ENCODE measurements at places on chromosomes 7 and 10.

- no peak for DNase-seq
These were observed 37.3 kb downstream of the INPP5F start for GRCh38 chr10:119762805-119763798.

- DNase-seq = peak; percentile 83
These were observed 166.2 kb upstream of the INHBA start for GRCh38 chr7:41869091-41869490.

DNA sequence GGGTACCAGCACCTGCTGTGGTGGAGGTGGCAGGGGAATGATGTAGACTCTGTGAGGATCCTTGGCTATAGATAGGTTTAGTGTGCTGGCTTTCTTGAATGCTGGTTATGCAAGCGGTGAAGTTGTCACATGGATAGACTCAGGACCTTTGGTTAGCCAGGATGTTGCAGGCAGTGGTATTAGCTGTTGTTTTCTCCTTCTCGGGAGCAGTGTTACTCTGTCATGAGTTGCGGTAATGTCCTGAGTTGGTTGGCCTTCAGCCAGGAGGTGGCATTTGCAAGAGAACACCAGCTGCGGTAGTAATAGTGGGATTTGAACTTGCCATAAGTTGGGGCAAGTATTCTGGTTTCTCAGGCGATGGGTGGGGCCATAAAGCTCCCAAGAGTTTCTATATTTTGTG, 10.8 kb downstream of the AGK start:
- DNase-seq = no peak

DNA sequence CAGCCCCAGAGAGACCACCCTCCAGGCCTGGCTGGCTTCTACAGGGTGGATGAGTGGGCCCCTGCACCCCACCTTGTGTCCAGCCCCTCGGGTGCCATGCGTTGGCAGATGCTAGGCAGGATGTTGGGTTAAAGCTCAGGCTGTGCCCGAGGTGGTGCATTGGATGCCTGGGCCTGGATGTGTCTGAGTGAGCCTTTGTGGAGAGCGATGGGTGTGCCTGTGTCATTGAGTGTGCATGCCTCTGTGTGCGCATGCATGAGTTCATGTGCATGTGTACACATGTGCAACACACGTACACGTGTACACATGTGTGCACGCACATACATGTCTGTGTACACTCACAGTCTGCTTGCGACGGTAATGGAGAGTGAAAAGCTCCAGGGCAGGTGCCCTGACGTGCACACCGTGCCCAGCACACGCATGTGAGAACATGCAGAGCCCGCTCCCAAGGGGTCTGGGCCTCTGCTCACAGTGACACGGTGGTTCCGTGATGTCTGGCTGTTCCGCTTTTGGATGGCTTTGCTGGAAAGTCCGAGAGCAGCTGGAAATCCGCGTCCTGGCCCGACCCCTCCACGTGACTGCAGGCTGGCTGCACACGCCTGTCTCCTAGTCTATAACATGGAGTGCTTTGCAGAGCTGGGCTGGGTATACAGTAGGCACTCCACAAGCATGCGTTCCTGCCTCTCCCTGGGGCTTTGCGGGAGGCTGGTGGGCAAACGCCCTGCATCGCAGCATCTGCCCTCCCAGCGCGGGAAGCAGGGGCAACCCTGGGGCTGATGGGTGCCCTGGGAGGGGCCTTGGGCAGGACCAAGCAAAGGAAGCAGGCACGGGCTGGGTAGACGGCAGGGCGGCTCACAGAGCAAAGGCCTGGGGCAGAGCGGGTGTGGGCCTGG, 36.9 kb downstream of the ELFN1 start:
- DNase-seq = no peak

GRCh38 chr10:34985823-34986222, 104.3 kb downstream of the CUL2 start:
- DNase-seq = no peak

DNA sequence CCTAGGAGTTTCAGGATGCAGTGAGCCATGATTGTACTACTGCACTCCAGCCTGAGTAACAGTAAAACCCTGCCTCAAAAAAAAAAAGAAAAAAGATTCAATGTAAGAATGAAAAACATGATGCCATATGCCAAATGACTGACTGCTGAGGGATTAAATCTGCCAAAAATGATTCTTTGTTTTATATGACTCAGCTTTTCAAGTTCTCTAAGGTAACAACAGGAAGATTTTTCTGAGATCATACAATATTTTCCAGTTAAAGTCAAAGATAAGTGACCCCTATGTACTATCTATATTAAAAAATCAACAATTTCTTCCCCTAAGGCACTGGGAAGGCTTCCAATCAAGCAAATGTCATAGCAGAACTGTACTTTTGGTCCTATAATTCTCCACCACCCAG, 271.2 kb upstream of the IMMP2L start:
- no peak for DNase-seq

DNA sequence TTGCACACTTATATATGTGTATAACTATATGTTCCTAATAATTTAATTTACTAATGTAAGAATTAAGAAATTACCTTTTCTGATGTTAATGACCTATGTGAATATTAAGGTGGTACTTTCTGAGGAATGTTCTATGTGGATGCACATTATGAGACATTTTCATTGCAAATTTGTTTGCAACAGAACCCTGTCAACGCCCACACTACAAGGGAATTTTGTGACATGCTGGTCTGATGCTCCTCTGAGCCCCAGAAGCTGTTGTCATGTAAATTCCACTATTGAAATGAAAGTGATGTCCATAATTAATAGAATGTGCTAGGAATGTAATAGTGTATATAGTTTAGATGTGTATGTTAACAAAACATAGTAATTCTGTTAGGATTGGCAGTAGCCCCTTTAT, 4.5 kb downstream of the GRM3 start:
- no peak for DNase-seq

- no peak for DNase-seq
These were observed 220.8 kb downstream of the FANK1 start for GRCh38 chr10:126117196-126117595.

DNA sequence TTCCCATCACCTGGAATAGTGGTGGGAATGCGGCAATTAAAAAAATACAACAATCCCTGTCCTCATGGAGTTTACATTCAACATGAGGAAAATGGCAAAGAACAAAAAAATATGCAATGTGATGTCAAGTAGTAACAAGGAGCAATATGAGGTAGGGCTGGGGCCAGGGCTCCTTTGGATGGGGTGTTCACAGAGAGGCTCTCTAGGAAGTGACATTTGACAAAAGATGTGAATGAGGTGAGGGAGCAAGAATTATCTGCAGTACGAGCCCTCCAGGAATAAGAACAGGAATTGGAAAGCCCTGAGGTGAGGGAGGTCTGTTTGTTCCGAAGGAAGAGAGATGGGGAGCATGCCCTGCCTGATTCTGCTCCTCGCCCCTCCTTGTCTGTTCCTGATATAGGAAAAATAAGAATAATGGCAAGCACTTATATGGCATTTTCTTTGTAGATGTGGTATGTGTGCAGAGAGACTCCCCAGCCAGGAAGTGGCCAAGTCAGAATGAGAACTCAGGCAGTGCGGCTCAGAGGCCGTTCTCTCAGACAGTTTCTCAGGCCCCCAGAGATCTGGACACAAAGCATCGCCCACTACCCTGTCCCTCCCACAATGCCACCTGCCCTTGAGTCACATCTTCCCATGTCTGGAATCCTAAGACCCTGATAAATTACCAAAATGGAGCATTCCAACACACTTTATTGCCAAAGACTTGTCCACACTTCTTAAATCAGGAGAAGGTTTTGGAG, 105.6 kb downstream of the APBB1IP start:
- no peak for DNase-seq

DNA sequence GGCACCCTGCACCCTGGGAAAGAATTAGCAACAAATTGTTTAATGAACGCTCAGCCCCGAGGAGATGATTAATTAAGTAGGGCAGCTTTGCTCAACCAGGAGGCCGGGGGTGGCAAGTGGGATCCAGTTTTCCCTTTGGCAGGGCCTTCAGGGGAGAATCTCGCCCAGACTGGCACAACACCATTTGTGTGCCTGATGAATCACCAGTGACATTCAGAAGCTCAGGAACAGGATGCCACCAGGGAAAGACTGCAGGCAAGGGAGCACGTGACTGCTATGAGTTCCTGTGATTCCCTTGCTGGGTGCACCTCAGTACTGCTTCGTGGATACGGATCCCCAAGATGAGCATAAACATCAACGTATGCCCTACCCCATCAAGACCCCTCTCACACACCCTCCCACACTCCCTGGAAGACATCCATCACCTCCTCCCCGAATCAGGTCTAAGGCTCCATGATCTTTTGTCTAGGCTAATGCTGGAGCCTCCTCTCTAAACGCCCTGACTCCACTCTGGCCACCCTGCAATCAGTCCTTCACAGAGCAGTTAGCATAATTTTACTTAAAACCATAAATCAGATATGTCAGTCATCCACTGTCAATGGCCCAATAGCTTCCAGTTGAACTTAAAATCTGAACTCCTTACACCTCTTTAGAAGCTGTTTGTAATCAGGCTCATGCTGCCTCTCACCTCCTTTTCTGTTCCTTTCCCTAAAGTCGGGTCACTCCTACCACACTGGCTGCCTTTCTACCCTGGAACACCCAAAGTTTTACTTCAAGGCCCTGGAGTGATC, 109.2 kb upstream of the AGK start:
- DNase-seq = no peak

GRCh38 chr7:47087866-47088265, 494.0 kb downstream of the TNS3 start:
- DNase-seq = no peak

DNA sequence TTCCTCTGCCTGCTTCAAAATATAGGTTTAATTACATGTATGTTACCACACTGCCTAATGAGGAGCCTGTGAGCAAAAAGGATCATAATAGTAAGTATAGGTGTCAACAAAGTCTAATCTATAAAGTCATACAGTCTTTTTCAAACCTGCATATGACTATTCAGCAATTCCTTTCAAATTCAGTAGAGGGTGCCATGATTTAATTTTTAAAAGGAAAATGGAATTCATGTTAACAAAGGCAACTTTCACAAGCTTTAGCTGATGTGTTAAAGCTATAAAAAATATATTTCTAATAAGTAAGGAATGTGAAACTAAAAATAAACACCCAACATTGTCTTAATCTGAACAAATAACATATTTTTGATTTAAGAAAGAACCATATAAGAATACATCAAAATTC, 52.1 kb downstream of the MPP7 start:
- no peak for DNase-seq

DNA sequence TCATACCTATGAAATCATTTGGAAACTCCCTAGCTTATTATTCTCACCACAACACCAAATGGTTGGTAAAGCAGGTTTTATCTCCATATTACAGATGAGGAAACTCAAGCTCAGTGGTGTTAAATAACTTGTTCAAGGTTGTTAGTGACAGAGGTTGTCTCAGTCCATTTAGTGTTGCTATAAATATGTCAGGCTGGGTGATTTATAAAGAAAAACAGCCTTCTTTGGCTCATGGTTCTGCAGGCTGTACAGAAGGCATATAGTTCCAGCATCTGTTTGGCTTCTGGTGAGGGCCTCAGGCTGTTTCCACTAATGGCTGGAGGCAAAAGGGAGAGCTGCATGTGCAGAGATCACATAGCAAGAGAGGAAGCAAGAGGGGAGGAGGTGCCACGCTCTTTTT, 96.6 kb downstream of the ZNF438 start:
- no peak for DNase-seq

DNA sequence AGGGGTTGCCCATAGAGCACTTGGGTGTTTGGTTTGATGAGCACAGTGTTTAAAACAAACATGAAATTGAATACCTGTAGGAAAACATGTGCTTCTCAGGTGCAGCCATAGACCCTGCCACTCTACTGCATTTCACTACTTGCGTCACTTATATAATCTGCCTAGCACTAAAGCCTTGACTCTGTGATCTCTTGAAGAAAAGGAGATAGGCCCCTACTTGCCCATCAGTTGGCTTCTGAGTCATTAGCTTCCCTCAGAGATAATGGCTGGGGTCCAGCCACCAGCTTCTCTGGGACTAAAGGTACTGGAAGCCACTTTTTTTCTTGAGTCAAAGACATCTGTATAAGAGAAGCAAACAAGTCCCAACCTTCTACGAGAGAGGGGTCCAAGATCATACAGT, 45.9 kb upstream of the BTRC start:
- DNase-seq = no peak

- DNase-seq = no peak
These were observed 174.8 kb upstream of the ANK3 start for GRCh38 chr10:60564475-60564874.

- DNase-seq = no peak
These were observed 262.2 kb upstream of the TCERG1L start for GRCh38 chr10:131573707-131574106.

DNA sequence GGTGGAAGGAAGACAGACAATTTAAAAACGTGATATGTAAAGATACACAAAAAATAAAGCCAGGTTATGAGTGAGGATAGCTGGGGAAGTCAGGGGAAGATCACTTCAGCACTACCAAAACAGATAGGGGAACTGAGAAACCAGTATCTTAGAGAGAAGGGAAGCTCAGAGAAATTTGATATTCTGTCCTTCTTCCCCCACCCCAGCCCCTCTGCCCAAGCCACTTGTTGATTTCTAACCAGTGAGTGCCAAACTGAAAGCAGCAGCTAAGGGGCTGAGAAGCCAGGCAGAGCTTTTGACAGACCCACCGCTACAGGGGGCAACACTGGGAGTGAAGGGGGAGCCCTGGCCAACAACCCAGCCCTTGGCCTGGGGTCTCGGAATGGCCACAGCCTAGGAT, 9.1 kb upstream of the SLC29A3 start:
- no peak for DNase-seq

DNA sequence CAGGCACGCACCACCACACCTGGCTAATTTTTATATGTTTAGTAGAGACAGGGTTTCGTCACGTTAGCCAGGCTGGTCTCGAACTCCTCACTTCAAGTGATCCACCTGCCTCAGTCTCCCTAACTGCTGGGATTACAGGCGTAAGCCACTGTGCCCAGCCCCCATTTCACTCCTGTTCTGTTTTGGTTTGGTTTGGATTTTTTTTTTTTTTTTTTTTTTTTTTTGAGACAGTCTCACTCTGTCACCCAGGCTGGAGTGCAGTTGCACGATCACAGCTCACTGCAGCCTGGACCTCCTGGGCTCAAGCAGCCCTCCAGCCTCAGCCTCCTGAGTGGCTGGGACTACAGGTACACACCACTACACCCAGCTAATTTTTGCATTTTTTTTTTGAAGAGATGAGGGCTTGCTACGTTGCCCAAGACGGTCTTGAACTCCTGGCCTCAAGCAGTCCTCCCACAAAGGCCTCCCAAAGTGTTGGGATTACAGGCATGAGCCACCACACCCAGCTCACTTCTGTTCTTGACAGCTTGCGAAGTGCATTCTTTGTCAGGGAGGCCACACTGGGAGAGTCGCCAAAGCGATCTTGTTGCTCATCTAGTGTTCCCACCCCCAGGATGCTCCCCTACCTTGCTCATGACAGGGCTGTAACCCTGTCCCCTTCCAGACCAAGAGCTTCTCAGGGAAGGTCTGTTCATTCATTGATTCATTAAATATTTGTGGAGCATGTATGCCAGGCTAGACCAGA, 229.1 kb downstream of the CUX1 start:
- DNase-seq = no peak

- no peak for DNase-seq
These were observed 859.8 kb downstream of the LRMDA start for GRCh38 chr10:76291175-76291574.

DNA sequence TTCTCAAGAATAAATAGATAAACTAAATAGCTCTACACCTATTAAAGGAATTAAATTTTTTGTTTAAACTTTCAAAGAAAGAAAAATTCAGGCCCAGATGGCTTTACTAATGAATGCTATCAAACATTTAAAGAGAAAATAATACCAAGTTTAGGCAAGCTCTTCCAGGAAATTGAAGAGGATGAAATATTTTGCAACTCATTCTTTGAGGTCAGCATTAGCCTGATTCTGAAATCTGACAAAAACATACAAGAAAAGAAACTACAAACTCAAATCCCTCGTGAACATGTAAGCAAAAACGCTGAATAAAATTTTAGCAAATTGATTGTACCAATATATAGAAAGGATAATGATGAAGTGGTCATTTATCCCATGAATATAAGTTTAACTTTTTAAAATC, 93.4 kb downstream of the RTKN2 start:
- no peak for DNase-seq
